ENCODE measurements at places on chromosomes 6 and 20. TPM values are rescaled to one million over a fixed set of nuclear protein-coding genes. Genes with fewer than 3 reads are reported as not detected.

- DNase-seq = no peak
Measured at GRCh38 chr6:44044940-44045671, 82.1 kb downstream of the MRPL14 start.

DNA sequence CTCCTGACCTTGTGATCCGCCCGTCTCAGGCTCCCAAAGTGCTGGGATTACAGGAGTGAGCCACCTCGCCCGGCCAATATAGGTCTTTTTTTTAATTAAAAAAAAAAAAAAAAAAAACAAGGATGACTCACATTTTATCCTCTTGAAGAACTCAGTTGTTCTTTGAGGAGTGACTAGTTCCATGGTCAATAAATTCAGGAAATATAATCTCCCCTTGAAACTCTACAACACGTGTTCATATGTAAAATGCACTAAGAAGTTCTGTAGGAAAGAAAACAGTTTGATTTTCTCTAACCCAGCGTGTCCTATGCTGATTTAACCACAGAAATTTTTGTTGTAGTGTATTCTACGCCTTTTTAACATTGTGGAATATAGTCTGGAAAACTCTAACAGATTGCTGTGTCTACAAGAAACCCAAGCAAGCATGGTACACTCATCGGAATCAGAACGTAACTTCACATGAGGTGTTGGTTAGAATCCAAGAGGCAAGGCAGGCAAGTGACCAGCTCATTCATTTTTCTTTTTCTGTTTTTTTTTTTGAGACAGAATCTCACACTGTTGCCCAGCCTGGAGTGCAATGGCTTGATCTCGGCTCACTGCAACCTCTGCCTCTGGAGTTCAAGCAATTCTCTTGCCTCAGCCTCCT lies 79.0 kb upstream of the ZNF217 start:
- DNase-seq = peak; percentile 90

HSPA12B gene
- total RNA-seq = 0.17 TPM

TP53INP2 gene
- 10.9 TPM for total RNA-seq

C2 gene
- not detected for total RNA-seq

ENPP3 gene
- 0.65 TPM for total RNA-seq
